ENCODE measurements at places on chromosomes 11 and 22. TPM values are rescaled to one million over a fixed set of nuclear protein-coding genes. Genes with fewer than 3 reads are reported as not detected.

Gene KLHL35
- total RNA-seq = 0.48 TPM

Gene LINC01488
- total RNA-seq = not detected

Gene HEPN1
- total RNA-seq = not detected

Gene PHRF1
- 29.6 TPM for total RNA-seq

Gene SPON1
- total RNA-seq = 0.13 TPM

Gene SCUBE1
- total RNA-seq = 0.72 TPM

Gene GNAZ
- total RNA-seq = 17.9 TPM

Gene GPR137
- 56.1 TPM for total RNA-seq

Gene LMNTD2
- total RNA-seq = 8.2 TPM

Gene PGA5
- 0.75 TPM for total RNA-seq

Gene MUC15
- total RNA-seq = not detected

DNA sequence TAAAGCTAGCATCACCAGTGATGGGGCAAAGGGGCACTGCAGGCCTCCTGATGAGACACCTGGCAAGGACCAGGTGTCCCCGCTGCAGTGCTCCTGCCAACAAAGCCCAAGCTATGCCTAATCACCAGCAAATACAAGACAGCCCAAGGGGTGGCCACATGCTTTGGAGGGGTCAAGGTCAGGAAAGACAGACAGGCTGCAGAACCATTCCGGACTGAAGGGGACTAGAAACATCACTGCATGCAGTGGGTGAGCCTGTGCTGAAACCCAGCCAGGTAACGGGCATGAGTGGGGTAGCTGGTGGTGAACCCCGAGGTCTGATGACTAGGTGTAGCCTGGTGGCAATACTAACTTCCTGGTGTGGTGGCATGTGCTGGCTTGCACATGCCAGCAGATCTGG lies 111.1 kb downstream of the MED15 start:
- DNase-seq = no peak

DNA sequence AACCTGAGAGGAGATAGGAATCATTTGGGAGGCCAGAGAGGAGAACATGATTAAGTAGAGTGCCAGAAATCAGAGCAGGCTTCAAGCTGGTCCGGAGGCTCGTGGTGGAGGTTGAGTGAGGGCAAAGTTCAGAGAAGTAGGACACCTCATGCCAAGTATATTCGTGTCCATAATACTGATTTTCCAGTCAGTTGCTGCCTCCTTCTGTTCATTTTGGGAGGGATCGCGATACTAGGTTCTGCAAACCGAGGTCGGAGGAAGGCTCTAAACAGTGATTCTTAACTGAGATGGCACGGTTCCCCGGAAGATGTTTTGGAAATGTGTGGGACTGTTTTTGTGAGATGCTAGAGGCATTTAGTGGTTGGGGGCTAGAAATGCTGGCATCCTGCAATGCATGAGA lies 13.6 kb upstream of the CD3E start:
- peak; percentile 73 for DNase-seq

GRCh38 chr11:7936615-7937014 lies 4.9 kb downstream of the OR10A3 start:
- no peak for DNase-seq

DNA sequence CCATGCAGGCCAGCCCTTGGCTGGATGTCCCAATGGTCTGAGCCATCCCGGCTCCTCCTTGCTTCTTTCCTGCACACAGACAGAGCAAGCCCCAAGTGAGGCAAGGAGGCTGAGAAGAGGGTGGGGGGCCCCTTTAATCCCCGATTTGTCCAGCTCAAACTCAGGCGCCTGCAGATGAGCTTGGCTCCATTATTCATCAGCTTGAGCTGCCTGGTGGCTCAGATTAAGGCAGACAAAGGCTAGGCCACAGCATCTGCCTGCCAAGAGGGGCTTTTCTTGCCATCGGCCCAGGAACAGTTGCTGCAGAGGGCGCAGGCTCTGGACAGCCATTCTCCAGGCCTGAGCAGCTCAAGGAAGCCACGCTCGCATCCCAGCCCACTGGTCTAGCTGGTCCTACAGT lies 35.4 kb downstream of the LMO1 start:
- DNase-seq = no peak

- DNase-seq = no peak
Measured at GRCh38 chr11:110782616-110783015, 70.4 kb upstream of the ARHGAP20 start.

DNA sequence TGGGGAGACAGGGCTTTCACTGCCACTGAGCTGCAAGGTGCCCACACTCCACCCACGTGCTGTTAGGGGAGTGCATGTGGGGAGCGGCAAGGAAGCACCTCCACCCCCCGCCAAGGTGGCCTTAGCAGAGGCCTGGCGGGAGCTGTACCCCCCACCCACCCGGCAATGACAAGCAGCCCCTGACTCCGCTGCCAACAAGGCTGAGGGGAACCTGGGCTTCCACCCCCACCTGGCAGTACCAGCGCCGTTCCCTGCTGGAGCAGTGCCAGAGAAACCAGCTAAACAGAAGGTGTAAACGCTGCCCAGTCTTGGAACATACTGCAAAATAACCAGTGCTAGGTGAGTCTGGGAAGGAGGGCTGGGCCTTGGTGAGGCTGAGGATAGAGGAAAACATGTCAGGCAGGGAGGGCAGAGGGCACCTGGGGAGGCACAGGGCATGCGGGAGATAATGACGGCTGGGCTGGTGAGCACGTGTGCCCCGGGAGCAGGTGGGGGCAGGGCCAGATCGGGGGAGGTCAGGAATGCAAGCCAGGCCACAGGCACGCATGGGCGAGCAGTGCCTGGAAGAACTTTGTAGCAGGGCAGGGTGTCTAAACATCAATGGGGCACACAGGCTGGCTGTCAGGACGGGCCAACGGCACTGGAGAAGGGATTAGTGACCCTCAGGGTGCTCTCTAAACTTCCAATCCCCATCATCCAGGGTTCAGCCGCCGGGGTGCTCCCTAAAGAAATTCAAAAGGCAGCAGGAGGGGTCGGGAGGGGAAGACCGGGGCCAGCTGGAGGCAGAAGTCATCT lies 6.6 kb downstream of the CERK start:
- DNase-seq = peak; percentile 68

DNA sequence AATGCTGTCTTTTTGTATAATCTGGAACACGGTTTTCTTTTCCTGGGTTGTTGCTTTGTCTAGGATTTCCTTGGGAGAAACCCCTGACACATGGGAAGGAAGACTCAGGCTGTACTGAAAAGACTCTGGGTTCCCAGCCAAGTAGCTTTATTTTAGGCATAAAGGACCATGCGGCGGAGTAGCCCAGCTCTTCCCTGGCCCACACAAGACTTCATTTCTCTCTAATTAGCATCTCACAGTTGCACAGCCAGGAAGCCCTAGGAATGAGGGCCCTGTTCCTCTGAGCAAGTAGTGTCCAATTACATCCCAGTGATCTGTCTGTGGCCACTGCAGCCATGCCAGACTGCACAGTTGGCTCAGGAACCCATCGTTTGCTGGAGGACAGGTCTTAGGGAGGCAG lies 319.5 kb downstream of the TENM4 start:
- no peak for DNase-seq

DNA sequence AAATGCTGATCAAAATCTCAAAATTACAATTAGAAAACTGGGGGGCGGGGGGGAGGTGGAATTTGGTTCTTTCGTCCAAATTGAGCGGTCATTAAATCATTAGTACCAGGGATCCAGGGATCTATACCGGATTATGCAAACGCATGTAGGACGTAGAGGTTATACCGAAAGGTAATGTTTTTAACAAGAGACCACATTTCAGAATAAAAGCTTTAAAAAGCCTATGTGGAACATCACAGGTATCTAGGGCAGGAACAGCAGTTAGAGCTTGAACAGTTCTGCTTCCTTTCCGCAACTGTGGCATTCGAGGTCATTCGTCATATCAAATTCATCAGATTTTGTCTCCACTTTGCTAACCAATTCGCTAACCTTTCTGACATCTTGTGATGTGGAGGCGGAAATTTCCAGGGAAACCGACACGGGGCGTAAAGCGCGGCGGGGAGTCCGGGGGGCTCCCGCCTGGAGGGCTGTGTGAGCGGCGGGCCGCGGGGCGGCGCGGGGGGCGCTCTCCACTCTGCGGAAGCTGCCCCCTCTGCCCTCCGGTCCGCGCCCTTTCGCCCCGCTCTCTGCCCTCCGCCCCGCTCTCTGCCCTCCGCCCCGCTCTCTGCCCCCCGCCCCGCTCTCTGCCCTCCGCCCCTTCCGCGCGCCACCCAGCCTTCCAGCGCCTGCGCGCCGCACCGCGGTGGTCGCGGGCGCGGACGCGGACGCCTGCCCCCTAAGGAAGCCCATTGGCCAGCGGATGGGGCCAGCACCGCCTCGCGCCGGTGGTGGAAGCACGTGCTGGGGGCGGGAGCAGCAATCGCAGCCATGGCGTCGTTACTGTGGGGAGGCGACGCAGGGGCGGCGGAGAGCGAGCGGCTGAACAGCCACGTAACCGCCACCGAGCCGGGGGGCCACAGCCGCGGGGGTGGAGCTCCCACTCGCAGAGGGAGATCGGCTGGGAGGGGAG lies at the start of gene DDX25:
TSS of gene DDX25 (plus strand) at position 798 of the 949 bp plus-strand sequence. CDS start at position 808, 10 bp downstream.
- peak; percentile 89 for DNase-seq

DNA sequence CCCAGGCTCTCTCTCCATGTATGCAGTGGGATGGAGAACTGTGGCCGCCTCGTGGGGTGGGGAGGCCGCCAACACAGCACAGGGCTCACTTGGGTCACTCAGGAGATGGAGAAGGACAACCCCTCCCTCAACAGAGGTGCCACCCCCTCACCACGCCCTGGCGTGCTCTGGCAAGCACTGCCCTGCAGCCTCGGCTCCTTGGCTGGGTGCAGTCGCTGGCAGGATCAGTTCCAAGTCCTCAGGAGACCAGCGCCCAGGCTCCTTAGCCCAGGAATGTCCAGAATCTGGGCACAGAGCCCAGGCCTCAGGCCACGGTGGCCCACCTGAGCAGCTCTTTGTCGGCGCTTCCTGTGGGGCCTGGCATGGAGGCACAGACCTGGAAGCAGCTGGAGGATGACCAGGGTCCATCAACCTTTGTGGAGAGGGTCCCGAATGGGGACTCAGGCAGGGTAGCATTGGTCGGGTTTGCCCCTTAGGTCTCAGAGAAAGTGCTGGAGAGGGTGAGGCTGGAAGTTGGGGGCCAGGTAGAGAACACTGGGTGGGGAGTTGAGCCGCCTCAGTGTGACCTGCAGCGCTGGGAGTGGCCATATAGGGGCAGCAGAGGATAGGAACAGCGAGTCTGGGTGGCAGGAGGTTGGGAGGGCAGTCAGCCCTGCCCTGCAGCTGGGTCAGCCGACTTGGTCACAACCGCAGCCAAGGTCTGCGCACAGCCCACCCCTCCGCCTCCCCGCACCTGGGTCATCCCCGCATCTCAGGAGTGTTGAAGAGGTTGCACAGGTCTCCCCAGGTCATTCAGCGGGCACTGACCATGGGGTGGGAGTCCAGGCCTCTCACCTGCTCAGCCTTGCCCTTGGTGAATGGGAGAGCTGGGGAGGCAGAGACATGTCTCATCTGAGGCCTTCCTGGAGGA lies 8.2 kb downstream of the SUSD2 start:
- peak; percentile 93 for DNase-seq

GRCh38 chr11:47917599-47918369 lies 62.6 kb upstream of the PTPRJ start:
- peak; percentile 85 for DNase-seq

- DNase-seq = peak; percentile 42
Measured at GRCh38 chr11:125072218-125072960, 9.3 kb downstream of the SLC37A2 start.

GRCh38 chr22:32589007-32589406 lies 114.4 kb downstream of the FBXO7 start:
- DNase-seq = no peak

- no peak for DNase-seq
Measured at GRCh38 chr11:71979602-71980001, 19.1 kb upstream of the IL18BP start.

DNA sequence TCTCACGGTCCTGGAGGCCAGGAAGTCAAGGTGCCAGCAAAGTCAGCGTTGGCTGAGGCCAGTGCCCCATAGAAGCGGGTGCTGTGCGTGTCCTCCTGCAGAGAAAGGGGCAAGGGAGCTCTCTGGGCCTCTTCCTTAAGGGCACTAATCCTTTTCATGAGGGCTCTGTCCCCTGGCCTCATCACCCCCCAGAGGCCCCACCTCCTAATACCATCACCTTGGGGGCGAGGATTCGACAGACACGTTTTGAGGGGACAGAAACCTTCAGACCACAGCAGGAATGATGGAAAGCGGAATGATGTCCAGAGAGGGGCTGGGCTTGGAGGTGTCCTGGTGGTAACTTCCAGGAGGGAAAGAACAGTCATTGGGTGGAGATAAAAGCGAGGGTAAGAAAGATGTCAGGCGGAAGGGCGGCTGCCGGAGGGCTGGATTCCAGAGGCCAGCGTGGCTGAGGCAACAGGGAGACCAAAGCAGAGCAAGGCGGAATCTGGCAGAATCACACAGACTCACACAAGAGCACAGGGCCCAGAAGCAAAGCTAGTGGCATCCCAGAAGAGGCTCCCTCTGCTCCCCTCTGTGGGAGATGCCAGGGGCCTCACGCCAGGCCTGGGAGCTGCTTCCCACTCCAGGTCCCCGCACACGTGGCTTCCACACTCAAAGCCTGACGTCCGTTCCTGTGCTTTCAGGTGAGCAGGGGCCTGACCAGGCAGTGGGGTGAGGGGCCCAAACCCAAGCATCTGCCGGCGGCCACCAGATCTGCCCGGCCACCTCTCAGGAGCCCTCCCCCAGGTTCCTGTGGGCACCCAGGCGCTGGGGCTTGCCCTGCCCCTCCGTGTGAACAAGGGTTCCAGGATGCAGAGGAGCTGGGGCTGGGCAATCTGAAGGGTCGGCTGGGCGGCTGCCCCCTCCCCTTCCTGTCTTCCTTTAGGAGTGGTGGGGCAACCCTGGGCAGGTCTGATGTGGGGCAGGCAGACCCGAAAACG lies 784.5 kb downstream of the BRD1 start:
- DNase-seq = no peak

DNA sequence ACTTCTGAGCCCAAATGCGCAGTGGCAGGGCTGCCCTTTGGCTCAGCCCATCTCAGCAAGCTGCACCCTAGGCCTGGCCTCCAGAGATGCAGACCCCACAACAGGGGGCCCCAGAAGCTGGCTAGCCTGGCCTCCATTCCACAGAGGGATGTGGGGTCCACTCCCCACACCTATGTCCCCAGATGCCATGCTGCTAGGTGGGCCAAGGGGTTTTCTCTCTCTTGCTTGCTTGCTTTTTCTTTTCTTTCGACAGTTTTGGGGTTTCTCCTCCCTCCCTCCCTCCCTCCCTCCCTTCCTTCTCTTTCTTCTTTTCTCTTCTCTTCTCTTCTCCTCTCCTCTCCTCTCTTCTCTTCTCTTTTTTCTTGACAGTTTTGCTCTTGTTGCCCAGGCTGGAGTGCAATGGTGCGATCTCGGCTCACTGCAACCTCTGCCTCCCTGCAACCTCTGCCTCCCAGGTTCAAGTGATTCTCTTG lies 9.6 kb downstream of the SCARF2 start:
- no peak for DNase-seq

DNA sequence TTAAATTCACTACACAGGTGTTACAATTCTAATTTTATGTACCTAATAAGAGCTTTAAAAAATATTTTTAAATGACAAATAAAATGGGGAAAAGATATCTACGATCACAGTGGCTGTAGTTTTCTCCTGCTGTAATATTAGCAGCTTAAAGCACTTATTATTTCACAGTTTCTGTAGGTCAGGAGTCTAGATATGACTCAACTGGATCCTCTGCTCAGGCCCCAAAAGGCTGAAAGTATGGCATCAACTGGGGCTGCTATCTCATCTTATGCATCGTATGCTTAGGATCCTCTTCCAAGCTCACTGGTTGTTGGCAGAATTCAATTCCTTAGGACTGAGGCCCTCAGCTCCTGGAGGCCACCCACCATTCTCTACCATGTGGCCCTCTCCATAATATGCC lies 12.8 kb downstream of the FBXO3 start:
- DNase-seq = no peak
